ENCODE measurements at places on chromosomes 5 and 9. TPM values are rescaled to one million over a fixed set of nuclear protein-coding genes. Genes with fewer than 3 reads are reported as not detected.
A peak's percentile ranks its signal among the peaks of the same experiment; 100 is the strongest.

- no peak for DNase-seq
Measured at GRCh38 chr9:131227112-131227958, 49.0 kb downstream of the FAM78A start.

- DNase-seq: peak; percentile 94
Measured at GRCh38 chr5:172637110-172637580, 3.9 kb upstream of the NEURL1B start.

- DNase-seq: no peak
Measured at GRCh38 chr9:21682381-21682780, 120.1 kb upstream of the MTAP start.

DNA sequence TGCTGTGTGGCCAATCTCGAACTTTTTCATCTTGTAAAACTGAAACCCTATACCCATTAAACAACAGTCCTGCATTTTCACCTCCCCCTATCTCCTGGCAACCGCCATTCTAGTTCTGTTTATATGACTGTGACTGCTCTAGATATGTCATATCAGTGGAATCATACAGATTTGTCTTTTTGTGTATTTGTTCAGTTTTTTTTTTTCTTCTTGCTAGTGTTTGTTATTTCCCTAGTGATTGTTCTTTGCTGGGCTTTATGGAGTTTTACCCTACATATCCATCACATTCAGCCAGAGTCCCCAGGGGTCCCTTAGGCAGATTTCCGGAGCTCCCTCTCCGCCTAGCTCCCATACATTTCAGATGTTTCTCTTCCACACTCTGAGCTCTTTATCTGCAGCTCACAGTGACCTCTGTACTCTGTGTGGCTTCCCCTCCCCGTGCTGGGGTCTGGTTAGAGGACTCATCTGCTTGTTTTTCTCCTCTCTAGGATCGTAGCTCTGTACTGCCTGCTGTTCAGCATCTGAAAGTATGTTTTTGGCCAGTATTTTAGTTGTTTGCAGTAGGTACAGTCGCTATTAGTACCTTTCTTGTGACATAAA lies 25.1 kb upstream of the CARTPT start:
- no peak for DNase-seq

RORB gene
- total RNA-seq: 0.15 TPM

ECSCR gene
- total RNA-seq: 2.2 TPM

Data from colonic mucosa (tissue), 4 donors.